ENCODE measurements at places on chromosomes 12 and 14.

DNA sequence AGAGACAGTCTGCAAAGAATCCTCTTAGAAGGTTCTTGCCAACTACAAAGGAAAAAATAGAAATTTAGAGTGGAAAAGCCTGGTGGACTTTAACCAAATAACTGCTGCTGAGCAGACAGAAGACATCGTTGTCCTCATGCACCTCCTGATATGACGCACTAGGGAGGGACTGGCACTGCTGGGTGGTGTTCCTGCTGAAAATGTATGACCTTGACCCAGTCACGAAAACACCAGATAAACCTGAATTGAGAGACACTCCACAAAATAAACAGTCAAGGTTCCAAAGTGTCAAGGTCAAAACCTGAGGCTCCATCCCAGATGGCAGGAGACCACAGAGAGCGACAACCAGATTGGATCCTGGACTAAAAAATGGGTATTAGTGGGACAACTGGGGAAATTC is 61.9 kb downstream of the CHGA start:
- no peak for DNase-seq

GRCh38 chr12:22981711-22982110 is 356.7 kb downstream of the ETNK1 start:
- no peak for DNase-seq

GRCh38 chr14:28774764-28775735 is 8.5 kb downstream of the FOXG1 start:
- no peak for DNase-seq

DNA sequence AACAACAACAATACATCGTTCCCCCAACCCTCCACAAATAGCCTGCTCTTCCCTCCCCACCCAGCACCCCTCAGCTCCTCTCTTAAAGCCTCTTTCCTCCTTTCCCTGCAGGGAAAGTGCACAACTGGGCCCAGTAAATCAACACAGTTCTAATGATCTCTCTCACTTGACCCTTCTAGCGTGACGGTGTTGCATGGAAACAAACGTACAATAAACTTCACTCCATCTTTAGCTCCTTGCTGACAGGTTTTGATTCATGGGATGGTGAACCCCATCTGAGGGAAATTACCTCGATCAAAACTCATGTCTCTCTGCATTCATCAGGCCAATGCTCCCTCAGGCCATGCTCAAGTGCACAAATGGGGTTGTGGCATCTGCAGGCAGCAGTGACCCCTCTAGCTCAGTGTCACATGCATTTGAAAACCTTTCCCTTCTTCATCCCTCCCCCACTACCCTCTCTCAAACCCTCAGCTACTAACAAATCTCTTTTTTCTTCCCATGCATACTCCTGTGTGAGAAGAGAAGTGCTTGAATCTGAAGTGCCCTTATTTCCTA is 22.9 kb downstream of the GDF11 start:
- no peak for DNase-seq

GRCh38 chr14:100609331-100609870 is 22.2 kb upstream of the BEGAIN start:
- no peak for DNase-seq

GRCh38 chr12:79563021-79563740 is 127.6 kb downstream of the PAWR start:
- no peak for DNase-seq

DNA sequence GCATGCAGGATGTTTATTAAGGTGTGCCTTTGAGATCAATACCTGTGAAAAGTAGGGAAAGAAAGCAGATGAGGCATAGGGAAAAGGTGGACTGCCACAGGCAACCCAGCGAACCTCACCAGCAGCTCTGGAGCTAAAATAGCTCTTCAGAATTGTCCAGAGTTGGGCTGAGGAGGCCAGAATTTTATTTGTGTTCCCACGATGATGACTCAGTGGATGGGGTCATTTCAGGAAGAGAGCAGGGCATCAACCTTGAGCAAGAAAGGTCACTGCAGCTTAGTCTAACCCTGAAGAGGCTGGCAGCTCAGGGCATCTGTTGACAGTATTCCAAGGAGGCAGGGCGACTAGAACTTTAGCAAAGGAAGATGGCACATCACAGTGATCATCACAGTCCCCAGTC is 696.1 kb downstream of the DIO2 start:
- no peak for DNase-seq

All from GM20000 (cell line).